ENCODE measurements at places on chromosomes 6 and 20. TPM values are rescaled to one million over a fixed set of nuclear protein-coding genes. Genes with fewer than 3 reads are reported as not detected.

GRCh38 chr6:16965689-16966088 is 136.2 kb upstream of the STMND1 start:
- no peak for DNase-seq

DNA sequence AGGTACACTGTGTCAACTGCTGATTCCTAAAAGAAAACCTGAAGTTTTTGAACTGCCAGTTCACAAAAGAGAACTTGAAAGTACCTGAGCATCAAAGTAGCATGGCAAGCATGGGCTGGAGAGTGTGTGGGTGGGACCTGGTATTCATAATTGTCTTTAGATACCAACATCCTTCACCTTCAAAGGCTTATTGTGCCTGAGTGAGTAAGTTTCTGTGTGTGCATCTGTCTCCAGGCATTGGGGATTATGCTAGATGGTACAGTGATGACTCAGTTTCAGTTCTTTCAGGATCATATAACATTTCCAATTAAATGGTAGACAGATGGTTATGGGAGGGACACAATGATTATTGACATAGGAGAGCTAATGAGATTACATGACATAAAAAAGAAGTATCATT is 238.5 kb downstream of the ZFAND3 start:
- DNase-seq, result no peak

VGLL2 gene
- total RNA-seq, result 0.56 TPM

- DNase-seq, result no peak
Measured at GRCh38 chr6:30061858-30062458, 893 bp downstream of the POLR1H start.

- DNase-seq, result no peak
Measured at GRCh38 chr6:63661769-63662168, 26.2 kb downstream of the PHF3 start.

DNA sequence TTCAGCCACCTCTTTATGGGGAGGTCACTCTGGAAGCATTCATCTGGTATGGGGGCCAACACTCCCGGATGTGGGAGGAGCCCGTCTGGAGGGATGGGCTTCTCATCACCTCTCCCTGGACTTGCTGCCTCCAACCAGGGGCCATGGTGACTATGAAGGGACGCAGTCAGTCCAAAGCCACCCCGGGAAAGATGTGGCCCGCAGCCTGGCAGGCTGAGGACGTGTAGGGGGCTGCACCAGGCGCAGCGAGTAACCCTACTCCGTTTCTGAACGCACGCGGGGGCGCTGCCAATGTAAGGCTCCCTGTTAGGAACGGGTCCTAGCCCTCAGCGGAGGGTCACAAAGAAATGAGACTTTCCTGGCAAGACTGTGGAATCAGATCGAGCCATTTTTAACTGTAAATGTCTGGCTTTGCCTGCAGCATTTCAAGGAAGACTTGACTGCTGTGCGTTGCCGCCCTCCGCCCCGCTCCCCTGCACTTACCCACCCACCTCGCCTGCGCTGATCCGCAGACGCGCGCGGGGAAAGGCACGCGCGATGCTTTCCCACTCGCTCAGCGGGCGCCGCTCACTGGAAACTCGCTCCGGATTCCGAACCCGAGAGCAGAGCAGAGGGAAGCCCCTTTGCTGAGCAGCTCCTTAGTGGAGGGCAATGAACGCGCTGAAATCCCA is 55.1 kb downstream of the IL20RA start:
- peak; percentile 39 for DNase-seq

TREML2 gene
- total RNA-seq, result 0.09 TPM

GRCh38 chr6:81051952-81052351 is 700.5 kb downstream of the TENT5A start:
- DNase-seq, result no peak

DNA sequence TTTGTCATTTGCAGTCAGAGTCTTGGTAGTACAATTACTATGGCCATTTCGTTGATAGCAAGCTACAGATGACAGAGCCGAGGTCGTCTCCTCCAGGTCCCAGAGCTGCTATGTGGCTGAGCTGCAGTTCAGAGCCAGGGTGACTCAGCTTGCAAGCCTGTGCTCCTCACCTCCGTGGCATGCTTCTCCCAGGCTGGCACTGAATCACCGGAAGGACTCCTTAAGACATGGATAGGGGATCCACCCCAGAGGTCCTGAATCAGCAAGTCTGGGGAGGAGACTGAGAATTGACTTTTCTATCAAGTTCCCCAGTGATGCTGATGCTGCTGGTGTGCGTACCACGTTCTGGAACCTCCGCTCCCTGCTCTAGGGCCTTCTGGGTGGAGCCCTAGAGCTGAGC is 291.2 kb downstream of the CDH26 start:
- DNase-seq, result no peak

TUBB1 gene
- total RNA-seq, result 0.19 TPM

GRCh38 chr6:53119349-53119748 is 29.3 kb downstream of the GCM1 start:
- DNase-seq, result no peak

FAM135A gene
- total RNA-seq, result 14.1 TPM

- no peak for DNase-seq
Measured at GRCh38 chr6:34025112-34025807, 120.6 kb downstream of the GRM4 start.

SALL4 gene
- total RNA-seq, result not detected

AURKA gene
- 10.9 TPM for total RNA-seq

- DNase-seq, result no peak
Measured at GRCh38 chr6:107244082-107244741, 128.9 kb upstream of the BEND3 start.

TBXT gene
- not detected for total RNA-seq

DNA sequence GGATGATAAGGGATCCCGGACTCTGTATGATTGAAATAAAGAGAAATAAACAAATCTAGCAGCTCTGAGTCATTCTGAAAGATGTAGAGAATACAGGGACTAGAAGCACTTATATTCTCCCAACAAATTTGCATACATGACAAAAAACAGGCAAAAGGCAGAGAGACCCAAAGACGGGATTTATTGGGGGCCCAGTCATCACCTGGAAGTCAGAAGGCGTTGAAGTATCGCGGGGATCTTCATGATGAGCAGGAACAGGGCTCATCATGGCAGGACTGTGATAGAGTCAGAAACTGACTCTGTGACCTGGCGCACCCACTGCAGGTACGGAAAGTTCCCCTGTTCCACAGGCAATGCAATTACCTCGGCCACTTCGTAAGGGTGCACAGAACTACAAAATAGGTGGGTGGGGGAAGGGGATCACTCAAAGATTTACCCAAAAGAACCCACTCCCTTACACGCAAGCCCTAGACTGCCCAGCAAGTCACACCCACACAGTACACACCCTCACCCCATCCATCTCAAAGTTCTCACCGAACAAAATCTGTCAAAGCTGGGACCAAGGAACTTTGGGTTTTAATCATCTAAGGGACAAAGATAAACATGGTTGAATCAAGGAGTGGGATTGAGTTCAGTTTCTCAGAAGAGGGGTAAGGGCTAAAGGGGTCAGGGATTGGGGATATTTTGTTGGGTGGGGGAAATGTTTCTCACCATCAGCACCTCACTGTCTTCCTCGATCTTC is 1.4 kb downstream of the CUTA start:
- no peak for DNase-seq

- no peak for DNase-seq
Measured at GRCh38 chr6:168711049-168711640, 270.2 kb downstream of the SMOC2 start.

- DNase-seq, result no peak
Measured at GRCh38 chr6:13304101-13304500, 24.2 kb downstream of the TBC1D7 start.

DNA sequence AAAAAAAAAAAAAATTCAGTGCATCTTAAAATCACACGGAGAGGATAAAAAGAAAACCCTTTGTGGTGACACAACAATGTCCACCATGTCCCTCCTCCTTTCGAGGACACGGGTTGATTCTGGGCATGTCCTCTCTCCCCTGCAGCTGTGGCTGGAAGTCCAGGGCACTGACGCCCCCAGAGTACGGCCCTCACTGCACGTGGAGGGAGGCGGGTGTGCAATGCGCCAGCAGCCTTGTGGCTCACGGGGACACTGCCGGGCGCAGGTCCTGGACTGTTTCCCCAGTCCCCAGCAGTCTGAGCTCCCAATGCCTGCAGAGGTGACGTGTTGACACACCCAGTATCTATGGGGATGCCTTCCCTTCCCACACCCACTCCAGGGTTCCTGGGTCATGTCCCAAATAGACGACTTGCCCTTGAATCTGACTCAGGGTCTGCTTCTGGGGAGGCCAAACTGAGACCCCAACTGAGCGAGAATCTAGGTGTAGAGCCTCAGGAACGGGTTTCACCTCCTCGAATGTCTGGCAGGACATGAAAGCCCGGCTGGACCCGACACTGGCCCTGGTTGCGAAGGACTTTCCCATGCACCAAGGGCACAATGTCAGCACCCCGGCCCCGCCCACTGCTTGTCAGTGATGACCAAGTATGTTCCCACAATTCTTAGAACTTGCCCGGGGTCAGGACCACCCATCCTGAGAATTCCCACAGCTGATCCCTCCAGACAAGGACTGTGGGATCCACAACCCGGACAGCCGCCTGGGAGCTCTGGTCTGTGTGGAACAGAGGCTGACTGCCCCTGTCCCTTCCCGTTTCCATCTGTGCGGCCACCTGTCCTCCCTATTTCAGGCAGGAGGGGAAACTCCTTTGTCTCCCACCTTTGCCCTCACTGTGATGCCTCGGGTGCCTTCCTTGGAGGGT is 425.1 kb upstream of the SULF2 start:
- peak; percentile 45 for DNase-seq

TCP11 gene
- total RNA-seq, result not detected

EYS gene
- total RNA-seq, result 0.27 TPM

RBPJL gene
- not detected for total RNA-seq

SLC13A3 gene
- 0.13 TPM for total RNA-seq

GRCh38 chr20:3711484-3711941 is 887 bp downstream of the SIGLEC1 start:
- peak; percentile 5 for DNase-seq

- no peak for DNase-seq
Measured at GRCh38 chr6:99296261-99296660, 53.2 kb downstream of the FAXC start.

GRCh38 chr6:74606582-74607071 is 599.2 kb downstream of the COL12A1 start:
- no peak for DNase-seq

- no peak for DNase-seq
Measured at GRCh38 chr6:20188630-20189075, 23.6 kb downstream of the MBOAT1 start.

GRCh38 chr6:84581494-84582259 is 182.7 kb downstream of the TBX18 start:
- no peak for DNase-seq

- no peak for DNase-seq
Measured at GRCh38 chr6:149064001-149064659, 253.4 kb upstream of the TAB2 start.
